Stimulated activated CD8-positive, alpha-beta memory T cell treated with anti-CD3 and anti-CD28 coated beads, Interleukin-15, amount 100 ng/mL, for 4 hours (primary cell): ENCODE measurements at places on chromosomes 1 and 21.

GRCh38 chr1:159556931-159557369, 21.1 kb upstream of the OR10J5 start:
- no peak for DNase-seq

DNA sequence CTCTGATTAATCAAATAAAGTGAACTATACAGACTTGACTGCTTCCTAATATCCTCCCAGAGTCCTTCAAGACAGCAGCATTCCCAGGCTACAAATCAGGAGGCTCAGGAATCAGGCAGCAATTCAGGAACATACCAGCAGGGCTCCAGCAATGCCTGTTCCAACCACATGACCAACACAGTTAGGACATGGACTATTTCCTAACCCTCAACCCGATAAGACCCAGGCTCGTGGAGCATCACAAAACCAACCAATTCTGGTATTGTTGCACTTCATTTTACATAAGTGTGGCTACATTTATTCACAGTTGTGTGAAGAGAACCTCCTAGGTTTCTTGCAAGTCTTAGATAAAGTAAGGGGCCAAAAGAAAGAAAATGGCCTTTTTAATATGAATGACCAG, 546.2 kb upstream of the ADGRL2 start:
- no peak for DNase-seq

DNA sequence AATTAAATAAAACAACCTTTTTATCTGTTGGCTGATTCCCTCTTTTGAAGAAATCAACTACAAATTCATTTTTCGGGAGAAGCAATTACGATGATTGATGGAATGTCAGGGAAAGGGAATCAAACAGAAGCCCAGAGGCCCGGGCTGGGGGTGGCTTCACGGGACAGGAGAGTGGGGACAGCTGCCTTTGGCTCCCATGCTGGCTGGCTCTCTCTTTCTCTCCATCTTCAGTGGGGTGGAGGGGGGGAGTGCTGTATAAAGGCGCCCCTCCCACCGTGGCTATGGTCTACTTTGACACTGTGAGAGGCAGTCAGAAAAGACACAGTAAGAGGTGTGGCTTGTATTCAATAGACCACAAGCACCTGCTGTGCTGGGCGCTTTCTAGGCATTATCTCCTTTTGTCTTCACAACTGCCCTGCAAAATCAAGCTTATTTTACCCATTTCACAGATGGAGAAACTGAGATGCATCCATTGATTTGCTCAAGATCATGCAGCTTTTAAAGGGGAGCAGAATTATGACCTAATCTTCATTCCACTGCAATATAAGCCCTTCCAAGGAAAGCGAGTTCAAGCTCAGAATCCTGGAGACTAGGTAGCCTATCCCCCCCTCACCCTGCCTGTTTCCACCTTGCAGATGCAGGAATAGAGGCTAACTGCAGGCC, 92.9 kb downstream of the GRIK3 start:
- no peak for DNase-seq

GRCh38 chr1:237219751-237220642, 178.0 kb downstream of the RYR2 start:
- DNase-seq = no peak
